ENCODE measurements at places on chromosomes 7 and 10. TPM values are rescaled to one million over a fixed set of nuclear protein-coding genes. Genes with fewer than 3 reads are reported as not detected.

DNA sequence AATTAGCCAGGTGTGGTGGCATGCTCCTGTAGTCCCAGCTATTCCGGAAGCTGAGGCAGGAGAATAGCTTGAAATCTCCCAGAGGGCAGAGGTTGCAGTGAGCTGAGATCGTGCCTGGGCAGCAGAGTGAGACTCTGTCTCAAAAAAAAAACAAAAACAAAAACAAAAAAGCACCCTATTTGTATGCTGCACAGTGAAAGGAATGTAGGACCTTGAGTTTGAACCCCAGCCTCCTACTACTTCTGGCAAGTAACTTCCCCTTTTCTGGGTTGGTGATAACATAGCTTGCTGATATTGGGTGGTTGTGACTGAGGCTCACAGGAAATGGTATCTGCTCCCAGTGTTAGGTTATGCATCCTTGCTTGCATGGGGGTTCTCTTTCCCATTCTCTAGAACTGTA, 205.3 kb downstream of the BUB3 start:
- H3K36me3 ChIP-seq, result no peaks in the 10 kb centered on the region
- peaks cover 1% of the 10 kb centered on the region for H3K4me1 ChIP-seq
- DNase-seq, result no peak
- no peak overlapping the region for H3K27ac ChIP-seq
- H3K27me3 ChIP-seq, result no peaks in the 10 kb centered on the region

DNA sequence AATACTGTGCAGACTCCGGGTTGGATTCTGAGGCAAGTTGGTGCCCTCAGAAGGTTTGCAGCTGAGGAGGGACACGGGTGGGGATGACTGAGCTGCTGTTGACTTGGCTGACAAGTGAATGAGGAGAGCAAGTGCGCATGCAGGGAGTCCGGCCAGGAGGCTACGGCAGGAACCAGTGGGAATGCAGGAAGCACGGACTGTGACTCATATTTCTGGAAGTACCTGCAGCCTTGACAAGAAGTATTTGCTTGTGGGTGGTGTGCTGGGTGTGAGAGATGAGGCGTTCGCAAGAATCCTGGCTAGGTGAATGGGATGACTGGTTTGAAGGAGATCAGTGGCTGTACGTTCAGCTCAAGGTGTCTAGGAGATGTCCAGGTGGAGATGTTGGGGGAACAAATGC, 30.8 kb upstream of the FXYD4 start:
- DNase-seq, result no peak
- no peaks in the 10 kb centered on the region for H3K36me3 ChIP-seq
- H3K4me3 ChIP-seq, result no peak overlapping the region
- peaks cover 31% of the 10 kb centered on the region for H3K27me3 ChIP-seq
- peaks cover 31% of the 10 kb centered on the region for H3K4me1 ChIP-seq

DNA sequence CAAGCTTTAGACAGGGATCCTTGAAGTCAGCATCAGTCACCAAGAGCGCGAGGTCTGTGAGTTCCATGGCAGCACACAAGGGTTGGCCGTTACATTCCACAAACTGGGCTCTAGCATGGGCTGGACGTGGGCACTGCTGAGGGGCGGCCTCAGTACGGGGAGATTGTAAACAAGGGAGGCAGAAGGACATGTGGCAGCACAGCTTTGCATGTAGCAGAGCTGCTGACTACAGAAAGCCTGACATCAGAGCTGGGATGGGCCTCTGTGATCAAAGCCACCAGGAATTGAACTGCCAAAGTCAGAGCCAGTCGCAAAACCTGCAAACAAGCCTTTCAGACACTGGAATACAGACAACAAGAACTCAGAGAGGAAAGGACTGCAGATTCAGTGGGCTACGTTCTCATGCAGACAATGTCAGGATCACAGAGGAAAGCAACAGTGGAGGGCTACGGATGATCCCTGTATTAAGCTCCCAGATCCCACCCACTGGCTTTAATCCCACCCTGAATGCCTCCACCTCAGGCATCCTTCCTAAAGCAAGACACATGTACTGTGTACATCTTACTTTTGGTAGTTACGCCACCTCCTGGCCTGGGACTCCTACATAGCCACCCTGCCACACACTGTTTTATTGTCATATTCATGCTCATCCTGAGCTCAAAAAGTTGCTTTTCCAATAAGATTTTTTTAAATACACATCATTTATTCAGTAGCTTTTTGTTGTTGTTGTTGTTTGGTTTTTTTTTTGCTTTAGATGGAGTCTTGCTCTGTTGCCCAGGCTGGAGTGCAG, 291.1 kb upstream of the IMMP2L start:
- H3K4me1 ChIP-seq, result no peaks in the 10 kb centered on the region
- H3K4me3 ChIP-seq, result no peak overlapping the region
- peaks cover 6% of the 10 kb centered on the region for H3K36me3 ChIP-seq
- DNase-seq, result no peak
- H3K27ac ChIP-seq, result no peak overlapping the region

DNA sequence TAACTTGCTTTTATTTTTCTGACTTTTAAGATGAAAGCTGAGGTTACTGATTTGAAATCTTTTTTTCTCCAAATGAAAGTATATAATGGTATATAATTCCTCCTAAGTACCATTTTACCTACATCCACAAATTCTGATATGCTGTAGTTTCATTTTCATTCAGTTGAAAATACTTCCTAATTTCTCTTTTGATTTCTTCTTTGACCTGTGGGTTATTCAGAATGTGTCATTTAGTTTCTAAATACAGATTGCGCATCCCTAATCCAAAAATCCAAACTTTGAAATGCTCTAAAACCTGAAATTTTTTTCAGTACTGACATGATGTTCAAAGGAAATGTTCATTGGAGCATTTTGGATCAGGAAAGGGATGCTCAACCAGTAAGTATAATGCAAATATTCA, 168.7 kb downstream of the CELF2 start:
- no peaks in the 10 kb centered on the region for H3K36me3 ChIP-seq
- H3K27me3 ChIP-seq, result no peaks in the 10 kb centered on the region
- H3K4me1 ChIP-seq, result no peaks in the 10 kb centered on the region

GRCh38 chr10:131685576-131685975, 215.2 kb upstream of the PPP2R2D start:
- no peaks in the 10 kb centered on the region for H3K27me3 ChIP-seq
- DNase-seq, result no peak
- H3K27ac ChIP-seq, result no peak overlapping the region
- no peaks in the 10 kb centered on the region for H3K36me3 ChIP-seq

GRCh38 chr10:80407812-80408241, 524 bp upstream of the PRXL2A start:
- peak overlapping the region; percentile 89 for H3K27ac ChIP-seq
- peak overlapping the region; percentile 75 for H3K4me3 ChIP-seq
- peaks cover 40% of the 10 kb centered on the region for H3K4me1 ChIP-seq
- no peaks in the 10 kb centered on the region for H3K27me3 ChIP-seq
- DNase-seq, result no peak
- no peaks in the 10 kb centered on the region for H3K36me3 ChIP-seq

GRCh38 chr10:126902157-126902556, 3.1 kb upstream of the DOCK1 start:
- H3K27me3 ChIP-seq, result no peaks in the 10 kb centered on the region
- DNase-seq, result no peak
- H3K36me3 ChIP-seq, result no peaks in the 10 kb centered on the region

GRCh38 chr7:36127075-36127740, 25.8 kb upstream of the EEPD1 start:
- H3K27ac ChIP-seq, result peak overlapping the region; percentile 85
- no peak overlapping the region for H3K4me3 ChIP-seq
- no peak for DNase-seq
- peaks cover 50% of the 10 kb centered on the region for H3K4me1 ChIP-seq

DNA sequence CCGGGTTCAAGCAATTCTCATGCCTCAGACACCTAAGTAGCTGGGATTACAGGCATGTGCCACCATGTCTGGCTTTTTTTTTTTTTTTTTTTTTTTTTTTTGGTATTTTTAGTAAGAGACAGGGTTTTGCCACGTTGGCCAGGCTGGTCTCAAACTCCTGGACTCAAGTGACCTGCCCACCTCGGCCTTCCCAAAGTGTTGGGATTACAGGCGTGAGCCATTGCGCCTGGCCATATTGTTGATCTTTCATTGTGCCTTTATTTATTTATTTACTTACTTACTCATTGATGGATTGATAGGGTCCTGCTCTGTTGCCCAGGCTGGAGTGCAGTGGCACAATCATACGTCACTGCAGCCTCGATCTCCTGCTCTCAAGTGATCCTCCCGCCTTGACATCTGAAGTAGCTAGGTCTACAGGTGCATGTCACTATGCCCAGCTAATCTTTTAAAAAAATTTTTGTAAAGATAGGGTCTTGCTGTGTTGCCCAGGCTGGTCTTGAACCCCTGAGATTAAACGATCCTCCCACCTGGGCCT, 30.4 kb downstream of the SVIL start:
- H3K27me3 ChIP-seq, result no peaks in the 10 kb centered on the region
- no peak overlapping the region for H3K27ac ChIP-seq
- H3K4me3 ChIP-seq, result no peak overlapping the region
- no peak for DNase-seq
- H3K36me3 ChIP-seq, result peaks cover 21% of the 10 kb centered on the region
- H3K4me1 ChIP-seq, result peaks cover 12% of the 10 kb centered on the region

Gene UFSP1
- 1.3 TPM for total RNA-seq

Gene ZDHHC4
- total RNA-seq, result 28.2 TPM

DNA sequence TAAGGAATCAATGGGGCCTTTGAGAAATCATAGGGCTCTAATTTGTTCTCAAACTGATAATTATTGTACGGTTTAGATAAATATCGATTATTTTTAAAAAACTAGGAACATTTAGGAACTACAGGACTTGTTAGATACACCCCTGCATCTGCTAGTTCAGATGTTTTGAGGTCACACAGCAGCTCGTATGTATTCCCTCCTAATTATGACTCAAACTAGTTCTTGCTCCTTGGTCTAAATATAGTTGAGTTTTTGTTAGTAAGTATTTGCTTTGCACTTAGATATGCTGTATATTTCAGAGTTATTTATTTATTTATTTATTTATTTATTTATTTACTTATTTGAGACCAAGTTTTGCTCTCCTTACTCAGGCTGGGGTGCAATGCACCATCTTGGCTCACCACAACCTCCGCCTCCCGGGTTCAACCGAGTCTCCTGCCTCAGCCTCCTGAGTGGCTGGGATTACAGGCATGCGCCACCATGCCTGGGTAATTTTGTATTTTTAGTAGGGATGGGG, 22.7 kb downstream of the PTER start:
- no peak overlapping the region for H3K27ac ChIP-seq
- H3K27me3 ChIP-seq, result no peaks in the 10 kb centered on the region
- no peaks in the 10 kb centered on the region for H3K36me3 ChIP-seq
- no peaks in the 10 kb centered on the region for H3K4me1 ChIP-seq
- H3K4me3 ChIP-seq, result no peak overlapping the region
- DNase-seq, result no peak

GRCh38 chr7:159013825-159014289, 130.8 kb downstream of the VIPR2 start:
- peak overlapping the region; percentile 70 for H3K27ac ChIP-seq
- H3K27me3 ChIP-seq, result no peaks in the 10 kb centered on the region
- peaks cover 37% of the 10 kb centered on the region for H3K4me1 ChIP-seq
- no peak for DNase-seq

DNA sequence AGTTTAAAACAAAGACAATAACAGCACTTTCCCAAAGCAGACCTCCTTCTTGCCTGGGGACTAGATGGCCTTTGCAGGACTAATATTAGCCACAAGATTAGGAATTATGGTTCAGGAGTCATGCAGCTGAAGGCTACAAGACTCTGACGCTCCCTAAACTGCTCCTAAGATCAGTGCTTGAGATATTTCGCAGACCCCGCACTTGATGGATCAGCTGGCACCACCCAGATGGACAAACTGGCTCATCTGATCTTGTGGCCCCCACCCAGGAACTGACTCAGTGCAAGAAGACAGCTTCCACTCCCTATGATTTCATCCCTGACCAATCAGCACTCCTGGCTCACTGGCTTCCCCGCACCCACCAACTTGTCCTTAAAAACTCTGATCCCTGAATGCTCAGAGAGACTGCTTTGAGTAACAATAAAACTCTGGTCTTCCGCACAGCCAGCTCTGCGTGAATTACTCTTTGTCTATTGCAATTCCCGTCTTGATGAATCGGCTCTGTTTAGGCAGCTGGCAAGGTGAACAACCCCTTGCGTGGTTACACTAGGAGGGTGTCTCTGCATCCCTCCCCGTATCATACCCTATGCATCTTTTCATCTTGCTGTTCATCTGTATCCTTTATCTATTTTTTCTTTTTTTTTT, 26.9 kb upstream of the NRBF2 start:
- H3K27ac ChIP-seq, result no peak overlapping the region
- H3K36me3 ChIP-seq, result no peaks in the 10 kb centered on the region
- no peak for DNase-seq
- H3K4me3 ChIP-seq, result no peak overlapping the region
- H3K27me3 ChIP-seq, result no peaks in the 10 kb centered on the region

GRCh38 chr10:6385665-6386064, 182.9 kb downstream of the PFKFB3 start:
- no peaks in the 10 kb centered on the region for H3K36me3 ChIP-seq
- DNase-seq, result no peak
- H3K27me3 ChIP-seq, result no peaks in the 10 kb centered on the region
- H3K4me1 ChIP-seq, result peaks cover 23% of the 10 kb centered on the region

GRCh38 chr10:5040010-5040673, 36.5 kb upstream of the AKR1C2 start:
- H3K36me3 ChIP-seq, result no peaks in the 10 kb centered on the region
- DNase-seq, result no peak

Gene HIF1AN
- total RNA-seq, result 11.4 TPM

Gene PURB
- total RNA-seq, result 17.4 TPM

Gene ENKUR
- not detected for total RNA-seq

DNA sequence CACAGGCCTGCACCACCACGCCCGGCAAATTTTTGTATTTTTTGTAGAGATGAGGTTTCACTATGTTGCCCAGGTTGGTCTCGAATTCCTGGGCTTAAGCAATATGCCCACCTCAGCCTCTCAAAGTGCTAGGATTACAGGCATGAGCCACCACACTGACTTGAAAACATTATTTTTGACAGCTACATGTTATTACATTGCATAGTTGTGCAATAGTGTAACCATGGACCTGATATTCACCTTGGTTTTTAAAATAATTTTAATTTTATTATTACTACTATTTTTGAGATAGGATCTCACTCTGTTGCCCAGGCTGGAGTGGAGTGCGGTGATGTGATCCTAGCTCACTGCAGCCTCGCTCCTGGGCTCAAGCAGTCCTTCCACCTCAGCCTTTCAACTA, 18.4 kb downstream of the AKAP9 start:
- DNase-seq, result no peak
- peaks cover 7% of the 10 kb centered on the region for H3K36me3 ChIP-seq
- H3K27me3 ChIP-seq, result no peaks in the 10 kb centered on the region
- no peak overlapping the region for H3K27ac ChIP-seq
- no peaks in the 10 kb centered on the region for H3K4me1 ChIP-seq

GRCh38 chr7:120218712-120219111, 54.3 kb upstream of the KCND2 start:
- no peaks in the 10 kb centered on the region for H3K4me1 ChIP-seq
- no peak overlapping the region for H3K27ac ChIP-seq
- H3K36me3 ChIP-seq, result no peaks in the 10 kb centered on the region

DNA sequence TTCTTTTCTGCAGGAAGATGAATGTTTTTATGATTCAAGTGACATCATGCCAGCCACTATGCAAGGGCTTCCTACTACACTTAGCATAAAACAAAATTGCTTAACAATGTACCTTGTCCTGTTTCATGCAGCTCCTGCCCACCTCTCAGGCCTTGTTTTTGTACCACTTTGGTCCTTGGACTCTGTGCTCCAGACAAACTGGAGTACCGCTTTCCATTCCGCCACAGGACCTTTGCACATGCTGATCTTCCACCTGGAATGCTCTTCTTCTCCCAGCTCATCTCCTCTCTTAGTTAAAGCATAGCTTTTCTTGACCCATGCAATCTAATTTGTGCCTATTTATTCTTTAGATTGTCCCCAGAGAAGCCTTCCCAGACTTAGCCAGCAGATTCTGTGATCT, 77.5 kb upstream of the STK17A start:
- H3K36me3 ChIP-seq, result no peaks in the 10 kb centered on the region
- H3K4me3 ChIP-seq, result no peak overlapping the region
- no peaks in the 10 kb centered on the region for H3K27me3 ChIP-seq
- DNase-seq, result no peak
- H3K27ac ChIP-seq, result no peak overlapping the region
